H7 (cell line): ENCODE measurements at places on chromosomes 16 and 17. TPM values are rescaled to one million over a fixed set of nuclear protein-coding genes. Genes with fewer than 3 reads are reported as not detected.

DNA sequence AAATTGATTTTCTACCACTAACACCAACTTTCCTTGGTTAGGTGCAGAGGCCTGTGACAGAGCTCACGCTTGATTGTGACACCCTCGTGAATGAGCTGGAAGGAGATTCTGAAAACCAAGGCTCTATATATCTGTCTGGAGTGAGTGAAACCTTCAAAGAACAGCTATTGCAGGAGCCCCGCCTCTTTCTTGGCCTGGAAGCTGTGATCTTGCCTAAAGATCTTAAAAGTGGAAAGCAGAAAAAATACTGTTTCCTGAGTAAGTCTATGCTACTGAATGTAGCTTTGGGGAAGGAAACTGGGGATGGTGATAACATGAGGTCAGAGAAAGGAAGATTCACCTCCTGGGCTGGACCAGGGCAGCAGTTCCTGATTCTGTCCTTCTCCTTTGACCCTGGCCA is 38.3 kb downstream of the REXO5 start:
- DNase-seq = no peak

- peak; percentile 63 for DNase-seq
These were observed 9.4 kb upstream of the MYLK3 start for GRCh38 chr16:46757339-46758050.

GRCh38 chr17:82937411-82938371 is 97.9 kb upstream of the ZNF750 start:
- DNase-seq = no peak

GRCh38 chr17:3965118-3965800 is 1.0 kb upstream of the ATP2A3 start:
- peak; percentile 92 for DNase-seq

DNA sequence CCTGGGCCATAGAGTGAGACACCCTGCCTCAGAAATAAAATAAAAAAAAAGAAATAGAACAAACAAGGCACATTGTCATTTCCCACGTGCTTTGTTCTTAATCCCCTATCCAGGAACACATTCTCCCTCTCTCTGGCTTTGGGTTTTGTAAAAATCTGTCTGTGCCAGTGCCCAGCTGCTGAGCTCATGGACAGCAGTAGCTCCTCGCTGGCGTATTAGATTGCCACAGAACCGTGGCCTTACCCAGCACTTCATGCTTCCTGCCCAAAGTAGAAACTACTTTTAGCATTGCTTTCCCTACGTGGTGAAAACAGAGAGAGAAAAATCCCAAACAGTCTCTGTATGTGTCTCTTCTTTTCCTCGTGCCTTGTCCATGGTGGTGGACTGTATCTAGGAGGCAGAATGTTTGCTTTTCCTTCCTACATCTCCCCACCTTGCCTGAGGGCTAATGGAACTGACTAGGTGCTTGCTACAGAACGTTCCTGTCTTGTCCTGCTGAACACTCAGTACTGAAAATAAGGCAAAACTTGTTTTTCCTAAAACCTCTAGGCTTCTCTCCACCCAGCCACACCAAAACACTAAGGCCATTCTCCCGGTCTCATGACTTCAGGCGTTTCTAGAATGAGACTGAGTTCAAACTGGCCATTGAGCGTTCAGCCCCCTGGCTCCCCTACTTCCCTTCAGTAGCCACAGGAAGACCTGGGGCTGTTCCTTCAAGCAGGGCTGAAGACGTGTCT is 26.1 kb downstream of the MNT start:
- no peak for DNase-seq

TSPAN10 gene
- 0.48 and 0.76 TPM in 2 replicates for total RNA-seq

PERCC1 gene
- not detected in 2 replicates for total RNA-seq

TPSG1 gene
- total RNA-seq = not detected in 2 replicates

RNF40 gene
- 72.6 and 72.9 TPM in 2 replicates for total RNA-seq

DHRS7C gene
- not detected in 2 replicates for total RNA-seq
